ENCODE measurements at places on chromosomes 5 and 9. TPM values are rescaled to one million over a fixed set of nuclear protein-coding genes. Genes with fewer than 3 reads are reported as not detected.

Gene TAS2R1
- not detected for total RNA-seq

Gene BTNL8
- not detected for total RNA-seq

Gene NEUROG1
- total RNA-seq = not detected

Gene CDC25C
- 0.26 TPM for total RNA-seq

Gene PKD2L2
- 0.26 TPM for total RNA-seq
